KG1 (cell line): ENCODE measurements at places on chromosomes 7 and 10.

GRCh38 chr7:2199528-2199927 is 33.2 kb downstream of the MAD1L1 start:
- no peak for DNase-seq

DNA sequence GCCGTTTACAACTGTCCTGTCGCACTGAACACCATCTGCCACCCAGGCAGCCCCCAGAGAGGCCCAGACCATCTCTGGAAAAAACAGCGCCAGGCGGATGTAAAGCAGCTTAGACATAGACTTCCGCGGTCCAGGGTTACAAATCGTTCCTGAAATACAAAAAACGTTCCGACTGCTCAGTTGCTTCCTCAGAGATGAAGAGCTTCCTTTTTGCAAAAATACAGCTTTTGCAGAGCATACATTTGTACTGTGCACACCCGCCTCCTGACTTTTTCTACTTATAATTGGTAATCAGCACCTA is 11.4 kb downstream of the DAGLB start:
- peak; percentile 73 for DNase-seq

GRCh38 chr10:30445711-30446110 is 11.7 kb downstream of the MAP3K8 start:
- no peak for DNase-seq

- no peak for DNase-seq
Measured at GRCh38 chr10:110733218-110733952, 89.2 kb downstream of the RBM20 start.

- no peak for DNase-seq
Measured at GRCh38 chr7:50329775-50330174, 25.3 kb downstream of the IKZF1 start.

- DNase-seq, result no peak
Measured at GRCh38 chr7:51774178-51774577, 457.6 kb upstream of the COBL start.

DNA sequence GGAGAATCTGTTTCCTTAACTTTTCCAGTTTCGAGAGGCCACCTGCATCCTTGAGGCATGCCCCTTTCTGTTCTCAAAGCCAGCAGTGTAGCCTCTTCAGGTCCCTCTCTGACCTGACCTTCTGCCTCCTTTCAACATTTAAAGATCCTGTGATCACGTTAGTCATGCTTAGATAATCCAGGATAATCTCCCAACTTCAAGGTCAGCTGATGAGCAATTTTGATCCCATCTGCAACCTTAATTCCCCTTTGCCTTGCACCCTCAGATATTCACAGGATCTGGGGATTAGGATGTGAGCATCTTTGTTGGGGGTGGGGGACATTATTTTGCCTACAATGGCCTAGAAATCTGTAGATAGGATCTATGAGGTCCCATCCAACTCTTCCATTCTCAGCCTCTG is 8.0 kb downstream of the HKDC1 start:
- DNase-seq, result no peak

DNA sequence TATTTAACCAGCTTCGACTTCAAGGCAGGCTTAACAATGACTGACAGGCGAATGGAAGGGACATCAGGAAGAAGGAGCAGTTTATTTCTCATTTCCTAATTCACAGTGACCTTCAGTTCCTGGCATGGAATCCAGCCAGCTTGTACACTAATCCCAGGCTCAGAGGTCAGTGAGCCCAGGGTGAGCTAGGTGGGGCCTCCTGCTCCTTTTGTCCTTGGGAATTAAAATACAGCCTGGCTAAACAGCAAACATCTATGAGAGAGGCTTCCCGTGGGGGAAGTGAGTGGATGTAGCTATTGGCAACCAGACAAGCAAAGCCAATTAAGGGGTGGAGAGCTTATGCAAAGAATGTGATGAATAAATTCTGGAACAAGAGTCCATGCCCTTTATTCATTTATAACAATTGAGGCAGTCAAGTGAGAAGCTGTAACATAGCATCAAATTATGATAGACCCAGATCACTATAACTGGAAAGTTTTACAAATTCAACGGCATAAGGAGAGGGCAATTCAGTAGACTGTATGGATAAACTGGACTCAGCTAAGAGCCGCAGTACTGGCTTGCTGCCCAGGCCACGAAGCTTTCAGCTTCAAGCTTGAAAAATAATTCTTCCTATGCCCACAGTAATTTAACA is 57.1 kb downstream of the STK17A start:
- no peak for DNase-seq

- DNase-seq, result no peak
Measured at GRCh38 chr7:101466871-101467270, 104.2 kb downstream of the COL26A1 start.

DNA sequence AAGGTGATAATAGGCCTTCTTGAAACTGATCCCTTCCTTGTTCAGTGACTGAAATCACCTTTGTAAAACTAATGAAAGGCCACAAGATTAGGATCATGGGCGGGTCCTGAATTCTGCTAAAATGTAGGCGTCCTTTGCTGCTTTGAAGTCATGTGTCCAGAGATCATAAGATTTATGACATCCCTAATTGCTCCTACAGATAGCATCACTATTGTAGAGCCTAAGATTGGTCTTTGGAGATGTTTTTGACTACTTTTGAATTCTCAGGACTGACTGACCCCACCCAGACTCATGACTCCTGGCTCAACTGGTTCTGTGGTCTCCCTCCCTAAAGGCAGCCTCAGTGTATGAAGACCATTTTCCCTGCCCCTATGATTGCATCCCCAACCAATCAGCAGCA is 322.6 kb upstream of the SEMA3D start:
- DNase-seq, result no peak

DNA sequence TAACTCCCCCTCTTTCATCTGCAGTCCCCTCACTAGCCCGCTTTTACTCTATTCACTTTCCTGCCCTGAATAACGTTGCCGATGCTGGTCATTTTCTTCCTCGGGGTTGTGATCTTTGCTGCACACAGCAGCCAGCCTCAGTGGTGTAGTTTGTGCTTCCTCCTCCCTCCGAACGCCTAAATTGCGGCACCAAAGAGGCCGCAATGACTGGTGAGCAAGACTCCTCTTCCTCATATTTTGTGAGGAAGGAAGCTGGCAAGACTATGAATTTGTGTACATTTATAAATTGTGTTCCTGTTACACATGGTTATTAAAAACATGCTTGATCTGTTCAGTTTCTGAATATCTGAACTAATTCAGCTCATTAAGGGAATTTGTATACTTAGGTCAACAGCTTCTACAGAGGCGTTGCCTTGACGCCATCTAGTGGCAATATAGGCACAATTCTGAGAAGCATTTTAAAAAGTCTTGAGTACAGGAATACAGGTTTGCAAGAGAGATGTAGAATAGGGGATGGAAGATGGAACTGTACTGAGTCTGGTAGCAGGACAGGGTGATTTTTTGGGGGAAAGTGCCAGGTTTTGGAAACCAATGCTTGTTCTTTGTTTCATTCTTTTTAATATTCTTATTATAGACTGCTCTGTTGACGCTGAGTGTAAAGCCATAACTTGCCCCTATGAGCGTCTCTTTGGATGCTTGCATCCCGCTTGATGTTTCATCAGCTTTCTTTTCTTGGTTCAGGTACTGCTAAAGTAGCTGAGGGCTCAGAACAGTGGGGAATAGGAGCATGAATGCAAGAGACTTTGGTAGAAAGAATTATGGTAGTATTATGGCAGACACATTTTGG is 4.1 kb upstream of the TAS2R5 start:
- peak; percentile 5 for DNase-seq

GRCh38 chr7:137846549-137846826 is 286 bp downstream of the DGKI start:
- no peak for DNase-seq

GRCh38 chr7:37894671-37895070 is 21.9 kb downstream of the SFRP4 start:
- DNase-seq, result no peak

- DNase-seq, result no peak
Measured at GRCh38 chr10:48842231-48842630, 97.4 kb downstream of the LRRC18 start.

GRCh38 chr10:61151059-61151458 is 207.1 kb upstream of the RHOBTB1 start:
- DNase-seq, result no peak

- no peak for DNase-seq
Measured at GRCh38 chr10:75068523-75068922, 42.9 kb upstream of the SAMD8 start.

DNA sequence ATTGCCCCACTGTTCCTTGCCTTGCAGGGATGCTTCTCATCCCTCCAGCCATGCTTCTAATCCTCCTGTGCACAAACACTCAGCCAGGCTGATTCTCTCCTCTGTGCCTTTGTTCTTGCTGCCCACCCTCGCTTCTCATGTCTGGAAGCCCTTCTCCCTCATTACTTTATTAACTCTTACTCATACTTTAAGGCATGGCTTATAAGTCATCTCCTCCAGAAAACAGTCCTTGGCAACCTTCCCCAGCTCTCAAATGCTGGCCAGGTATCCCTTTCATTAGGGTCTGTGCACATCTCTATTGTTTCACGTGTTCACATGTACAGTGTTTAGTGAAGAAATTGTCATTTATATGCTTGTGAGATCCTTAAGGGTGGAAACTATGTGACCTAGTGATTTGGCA is 62.9 kb downstream of the ITGB8 start:
- DNase-seq, result no peak

- no peak for DNase-seq
Measured at GRCh38 chr7:73647725-73648592, 19.7 kb upstream of the VPS37D start.

GRCh38 chr10:16014469-16014868 is 154.2 kb upstream of the MINDY3 start:
- no peak for DNase-seq

GRCh38 chr7:67462781-67463191 is 466.2 kb downstream of the TYW1 start:
- no peak for DNase-seq

DNA sequence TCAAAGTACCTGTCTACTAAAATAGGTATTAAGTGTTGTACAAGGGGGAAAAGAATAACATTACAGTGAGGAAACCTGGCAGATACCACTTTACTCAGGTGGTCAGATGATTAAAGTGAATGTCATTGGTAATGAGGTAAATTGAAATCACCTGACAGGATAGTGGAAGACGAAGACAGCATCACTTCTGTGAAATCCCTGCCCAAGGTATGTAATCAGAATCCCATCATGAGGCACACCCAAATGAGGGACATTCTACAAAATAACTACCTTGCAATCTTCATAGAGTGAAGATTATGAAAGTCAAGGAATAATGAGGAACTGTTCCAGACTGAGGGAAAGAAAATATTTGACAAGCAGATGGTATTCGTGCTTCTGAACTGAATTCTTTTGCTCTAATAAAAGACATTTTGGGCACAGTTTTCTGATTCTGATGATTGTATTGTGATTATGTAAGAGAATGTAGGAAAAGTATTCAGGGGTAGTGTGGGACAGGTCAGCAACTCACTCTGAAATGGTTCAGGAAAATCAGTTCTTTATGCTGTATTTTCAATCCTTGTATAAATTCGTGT is 33.3 kb upstream of the ARMS2 start:
- DNase-seq, result no peak

DNA sequence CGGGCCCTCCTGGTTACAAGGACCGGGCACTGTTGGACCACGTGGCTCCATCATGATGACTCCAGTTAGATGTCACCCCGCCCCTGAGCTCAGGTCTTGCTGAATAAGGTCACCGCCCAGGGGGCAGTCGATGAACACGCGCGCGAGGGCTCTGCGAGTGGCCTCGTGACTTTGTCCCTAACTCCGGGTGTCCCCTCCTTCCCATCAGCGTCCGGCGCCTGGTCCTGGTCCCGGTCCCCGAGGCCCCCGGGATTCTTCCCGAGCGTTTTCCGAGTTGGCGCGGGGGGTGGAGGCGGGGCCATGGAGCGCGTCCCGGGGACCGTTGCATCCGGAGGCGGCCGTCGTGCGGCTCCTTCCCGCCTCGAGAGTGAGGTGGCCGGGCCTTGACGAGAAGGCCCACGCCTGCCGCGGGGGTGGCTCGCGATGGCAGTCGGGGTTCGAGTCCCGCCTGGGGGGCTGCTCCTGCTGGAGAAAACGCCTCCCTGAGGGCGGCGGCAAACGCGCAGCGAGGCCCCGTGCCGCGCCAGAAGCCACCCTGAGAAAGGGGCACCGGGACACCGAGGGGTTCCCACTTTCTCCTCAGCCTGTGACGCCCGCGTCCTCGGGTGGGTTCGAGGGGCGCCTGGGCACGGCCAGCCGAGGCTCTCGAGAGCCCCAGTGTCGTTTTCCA is 569 bp upstream of the NPTX2 start:
- DNase-seq, result no peak

GRCh38 chr10:107771066-107771465 is 606.6 kb upstream of the SORCS1 start:
- DNase-seq, result no peak

- no peak for DNase-seq
Measured at GRCh38 chr10:14247377-14248116, 83.2 kb downstream of the FRMD4A start.

DNA sequence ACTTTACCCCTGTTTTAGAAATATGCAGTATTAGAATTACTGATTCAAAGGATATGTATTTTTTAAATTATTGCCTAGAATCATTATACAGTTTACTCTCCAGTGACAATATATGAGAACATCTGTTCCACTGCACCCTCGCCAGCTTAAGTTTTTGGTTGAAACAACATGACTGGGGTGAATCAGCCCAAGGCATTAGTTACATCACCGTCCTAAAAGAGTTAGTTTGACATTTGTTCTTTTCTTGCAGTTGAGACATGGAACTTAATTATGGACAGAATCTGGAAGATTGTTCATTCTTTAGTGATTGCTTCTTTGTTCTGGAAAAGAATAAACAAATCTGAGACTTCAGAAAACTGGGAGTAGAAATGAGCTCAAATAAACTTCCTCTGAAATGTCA is 167.3 kb upstream of the DKK1 start:
- no peak for DNase-seq

GRCh38 chr7:122544463-122544862 is 154.5 kb downstream of the RNF133 start:
- DNase-seq, result no peak

DNA sequence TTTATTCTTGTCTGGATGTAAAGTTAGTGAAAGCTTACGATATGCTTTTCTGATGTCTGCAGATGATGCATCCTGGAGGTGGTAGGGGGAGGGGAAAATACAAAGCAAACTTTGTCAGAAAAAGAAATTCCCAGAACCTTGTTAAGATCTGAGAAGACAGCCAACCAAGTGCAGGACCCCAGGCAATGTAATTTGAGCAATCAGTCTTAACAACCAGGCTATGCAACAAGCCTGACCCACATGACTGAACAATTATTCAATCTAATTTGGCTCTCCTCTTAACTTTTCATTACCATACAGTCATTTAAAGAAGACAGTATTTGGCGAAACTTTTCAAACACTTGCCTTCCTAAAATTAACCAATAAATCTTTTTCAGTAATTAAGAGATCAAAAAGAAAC is 74.5 kb downstream of the DNAJC1 start:
- DNase-seq, result no peak

GRCh38 chr7:151095123-151095797 is 9.0 kb downstream of the AGAP3 start:
- DNase-seq, result no peak
